Stimulated activated CD8-positive, alpha-beta memory T cell treated with anti-CD3 and anti-CD28 coated beads, Interleukin-15, amount 100 ng/mL, for 24 hours (primary cell): ENCODE measurements at places on chromosomes 2 and 18.

DNA sequence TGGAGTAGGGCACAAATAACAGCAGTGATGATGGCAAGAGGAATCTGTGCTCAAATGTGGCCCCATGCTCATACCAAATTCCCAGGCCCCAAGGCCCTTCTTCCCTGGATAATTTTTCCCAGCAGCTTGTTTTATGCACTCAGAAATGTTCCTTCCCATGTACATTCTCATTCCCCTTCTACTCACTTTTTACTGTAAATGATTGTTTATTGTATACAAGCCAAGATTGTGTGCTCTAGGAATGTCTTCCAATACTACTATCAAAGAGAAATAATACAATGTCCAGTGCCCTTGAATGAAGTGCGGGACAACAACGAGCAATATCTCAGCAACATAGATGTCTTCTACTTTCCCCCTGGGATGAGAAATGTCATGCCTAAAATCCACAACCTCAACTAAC is 201.6 kb downstream of the ICOS start:
- DNase-seq = no peak

GRCh38 chr18:44701227-44701626 is 20.5 kb downstream of the SETBP1 start:
- no peak for DNase-seq

DNA sequence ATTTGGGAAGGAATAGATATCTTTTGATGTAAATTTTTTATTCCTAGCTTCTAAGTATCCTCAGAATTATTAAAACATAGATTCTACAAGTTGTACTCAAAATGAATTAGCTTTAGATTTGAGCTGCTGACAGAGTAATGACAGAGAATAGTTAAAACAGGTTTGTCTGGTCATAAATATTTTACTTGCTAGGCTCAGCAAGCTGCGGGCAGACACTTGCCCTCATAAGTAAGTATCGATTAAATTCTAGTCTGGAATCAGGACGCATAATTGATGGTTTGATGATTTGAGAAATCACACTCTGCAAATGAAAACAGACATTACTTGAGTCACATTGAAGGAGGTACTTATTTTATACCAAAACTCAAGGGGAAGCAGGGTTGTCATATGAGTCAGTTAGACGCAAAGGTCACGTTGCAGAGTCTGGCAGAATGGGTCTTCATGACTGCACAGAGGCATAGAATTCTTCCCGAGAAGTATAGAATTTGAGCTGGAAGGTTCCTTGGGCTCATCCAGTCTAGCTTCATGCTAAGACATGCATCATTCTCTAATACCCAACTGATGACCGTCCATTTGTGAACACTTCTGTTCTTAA is 27.5 kb downstream of the ARL4C start:
- DNase-seq = no peak

- no peak for DNase-seq
Measured at GRCh38 chr18:3305933-3306332, 44.0 kb downstream of the MYL12B start.

GRCh38 chr2:13052547-13052946 is 335.8 kb downstream of the TRIB2 start:
- no peak for DNase-seq

GRCh38 chr2:234002281-234002680 is 48.2 kb upstream of the SPP2 start:
- no peak for DNase-seq

DNA sequence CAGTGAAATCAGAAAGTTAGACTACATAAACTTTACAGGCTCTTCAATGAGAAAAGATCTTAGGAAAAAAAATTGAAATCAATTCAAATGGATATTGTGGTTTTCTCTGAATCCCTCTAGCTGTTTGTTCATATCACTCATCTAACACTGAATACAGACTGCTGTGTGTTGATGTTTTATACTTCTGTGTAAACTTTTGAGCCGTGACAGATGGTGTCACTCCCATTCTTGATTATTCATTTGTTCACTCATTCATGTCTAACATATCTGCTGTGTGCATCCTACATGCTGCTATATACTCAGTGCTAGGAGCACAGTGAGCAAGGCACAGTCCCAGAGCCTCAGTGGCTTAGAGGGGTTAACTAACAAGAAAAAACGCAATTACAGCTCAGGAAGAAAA is 12.6 kb downstream of the KLHL23 start:
- DNase-seq = no peak

GRCh38 chr18:13112982-13113381 is 105.6 kb upstream of the LDLRAD4 start:
- DNase-seq = no peak

DNA sequence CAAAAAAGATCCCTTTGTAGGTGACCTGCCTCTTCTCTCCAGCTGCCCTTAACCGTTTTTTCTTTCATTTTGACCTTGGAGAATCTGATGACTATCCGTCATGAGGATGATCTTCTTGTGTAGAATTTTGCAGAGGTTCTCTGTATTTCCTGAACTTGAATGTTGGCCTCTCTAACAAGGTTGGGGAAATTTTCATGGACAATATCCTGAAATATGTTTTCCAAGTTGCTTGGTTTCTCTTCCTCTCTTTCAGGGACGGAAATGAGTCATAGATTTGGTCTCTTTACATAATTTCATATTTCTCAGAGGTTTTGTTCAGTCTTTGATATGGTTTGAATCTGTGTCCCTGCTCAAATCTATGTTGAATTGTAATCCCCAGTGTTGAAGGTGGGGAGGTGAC is 34.0 kb downstream of the ZC3H8 start:
- DNase-seq = no peak

DNA sequence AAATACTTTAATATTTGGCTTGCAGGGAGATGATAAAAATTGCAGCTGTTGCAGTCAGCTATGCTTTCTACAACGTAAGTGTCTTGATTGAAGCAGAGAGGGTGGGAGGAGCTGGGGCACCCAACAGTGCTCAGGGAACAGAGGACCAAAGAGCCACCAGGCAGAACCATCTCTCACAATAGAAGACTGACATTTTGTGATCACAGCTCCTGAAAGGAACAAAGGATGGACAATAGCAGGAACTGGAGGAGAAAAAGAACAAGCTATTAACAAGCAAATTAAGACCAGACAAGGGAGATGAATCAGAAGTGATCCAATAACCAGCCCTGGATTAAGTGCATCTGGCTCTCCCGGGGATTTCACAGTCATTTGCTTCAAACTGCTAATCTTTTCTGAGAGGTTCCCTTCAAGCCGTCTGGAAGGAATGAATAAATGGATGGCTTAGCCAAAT is 65.7 kb upstream of the SMAD2 start:
- no peak for DNase-seq

- no peak for DNase-seq
Measured at GRCh38 chr18:48833701-48834412, 116.9 kb downstream of the SMAD7 start.

DNA sequence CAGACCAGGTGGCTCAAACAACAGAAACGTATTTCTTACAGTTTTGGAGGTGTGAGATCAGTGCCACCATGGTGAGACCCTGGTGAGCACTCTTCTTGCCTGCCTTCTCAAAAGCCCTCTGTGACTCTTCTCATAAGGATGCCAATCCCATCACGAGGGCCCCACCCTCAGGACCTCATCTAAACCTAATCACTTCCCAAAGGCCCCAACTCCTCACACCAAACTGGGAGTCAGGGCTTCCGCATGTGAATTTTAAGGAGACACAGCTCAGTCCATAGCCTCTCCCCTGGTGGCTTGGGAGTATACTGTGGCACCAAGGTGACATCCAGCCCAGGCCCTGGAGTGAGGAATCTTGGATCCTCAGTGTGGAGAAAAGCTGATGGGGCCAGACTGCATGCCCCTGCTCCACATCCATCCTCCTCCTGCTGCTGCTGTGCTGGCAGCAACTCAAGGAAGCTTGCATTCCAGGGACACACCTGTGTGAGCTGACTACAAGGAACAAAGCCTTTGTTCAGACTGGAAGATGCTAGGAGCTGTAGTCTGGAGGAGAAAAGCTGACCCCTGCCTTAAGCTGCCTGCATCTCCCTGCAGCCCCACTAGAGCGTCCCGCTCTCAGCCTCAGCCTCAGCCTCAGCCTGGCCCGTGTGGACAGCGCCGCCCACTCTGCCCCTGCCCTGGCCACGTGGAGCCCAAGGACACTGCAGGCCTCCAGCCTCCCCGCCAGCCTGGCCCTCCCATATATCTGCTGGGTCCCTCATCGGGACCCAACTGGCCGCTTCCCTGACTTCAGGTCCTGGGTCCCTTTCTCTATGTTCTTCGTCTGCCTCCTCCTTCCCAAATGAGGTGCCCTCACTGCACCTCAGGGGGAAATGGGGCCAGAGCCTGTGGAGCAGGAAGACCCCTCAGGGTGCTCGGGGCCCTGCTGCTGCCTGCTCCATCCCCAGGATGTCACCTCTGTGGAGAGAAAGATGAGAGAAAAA is 87.8 kb upstream of the RAB6C start:
- DNase-seq = no peak

DNA sequence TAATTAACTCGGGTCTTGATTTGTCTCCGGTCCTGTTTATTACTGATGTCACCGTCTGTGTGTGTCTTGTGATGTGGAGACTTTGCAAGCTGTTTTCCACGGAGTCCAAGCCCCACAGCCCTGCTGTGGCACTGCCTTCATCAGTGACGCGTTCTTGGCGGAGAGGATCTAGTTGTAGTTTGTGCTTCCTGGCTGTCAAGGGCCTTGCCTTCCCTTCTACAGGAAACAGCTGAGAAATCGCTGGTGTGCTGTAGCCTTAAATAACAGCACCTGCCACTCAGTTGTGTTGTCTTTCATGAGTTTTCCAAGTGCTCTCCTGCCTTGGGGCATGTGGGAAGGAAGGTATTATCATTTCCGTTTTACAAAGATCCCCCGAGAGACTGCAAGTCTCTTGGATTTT is 26.3 kb downstream of the CTIF start:
- DNase-seq = no peak

DNA sequence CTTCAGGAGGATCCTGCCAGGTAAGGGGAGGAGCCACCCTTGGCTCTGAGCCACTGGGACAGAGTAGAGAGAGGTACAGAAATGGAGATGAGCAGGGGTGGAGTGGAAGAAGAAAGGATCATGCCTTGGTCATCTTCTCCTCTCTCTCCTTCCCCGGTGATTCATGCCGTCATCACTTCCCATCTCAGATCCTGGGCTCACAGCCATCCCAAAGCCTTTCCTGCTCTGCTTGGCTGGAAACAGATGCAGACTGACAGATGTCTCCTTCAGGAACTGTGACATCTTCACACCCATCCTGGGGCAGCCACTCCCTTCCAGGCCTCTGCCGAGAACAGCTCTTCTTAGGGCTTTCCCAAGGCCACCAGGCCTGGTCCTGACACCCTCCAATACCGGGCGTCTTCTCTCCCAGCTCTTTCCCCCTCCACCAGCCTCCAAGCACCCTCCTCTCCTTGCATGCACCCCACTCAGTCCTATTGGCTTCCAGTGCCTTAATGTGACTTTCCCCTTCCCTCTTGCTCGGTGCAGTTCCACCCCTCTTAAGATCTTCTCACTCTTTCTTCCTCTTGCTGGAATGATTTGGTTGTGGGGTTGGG is 58.3 kb upstream of the TNP1 start:
- no peak for DNase-seq

DNA sequence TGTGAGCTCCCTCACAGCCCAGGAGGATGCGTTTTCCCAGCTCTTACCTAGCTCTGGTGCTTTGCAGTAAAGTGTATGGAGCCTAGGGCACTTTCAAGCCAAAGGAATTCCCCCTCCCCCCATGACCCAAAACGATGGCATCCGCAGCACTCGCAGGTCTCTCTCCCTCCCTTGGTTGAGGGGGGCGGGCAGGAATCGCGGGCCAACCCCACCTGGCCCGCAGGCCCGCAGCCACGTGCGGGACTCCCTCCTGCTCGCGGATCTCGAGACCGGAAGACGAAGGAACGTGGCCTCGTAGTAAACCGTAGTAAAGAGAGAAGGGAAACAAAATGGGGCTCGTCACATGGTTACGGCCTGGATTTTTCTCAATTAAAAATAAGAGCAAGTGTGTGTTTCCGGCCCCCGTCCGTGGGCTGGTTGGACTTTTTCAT is 8.5 kb downstream of the IRS1 start:
- no peak for DNase-seq

- DNase-seq = no peak
Measured at GRCh38 chr18:79898952-79899608, 52.4 kb downstream of the SLC66A2 start.

GRCh38 chr2:160993654-160994061 is 166.6 kb upstream of the TANK start:
- DNase-seq = no peak
